Stomach (tissue), 19 donors: ENCODE measurements at places on chromosomes 7 and 10.

- DNase-seq = peak; percentile 72
Measured at GRCh38 chr10:8365935-8366911, 311.7 kb downstream of the GATA3 start.

DNA sequence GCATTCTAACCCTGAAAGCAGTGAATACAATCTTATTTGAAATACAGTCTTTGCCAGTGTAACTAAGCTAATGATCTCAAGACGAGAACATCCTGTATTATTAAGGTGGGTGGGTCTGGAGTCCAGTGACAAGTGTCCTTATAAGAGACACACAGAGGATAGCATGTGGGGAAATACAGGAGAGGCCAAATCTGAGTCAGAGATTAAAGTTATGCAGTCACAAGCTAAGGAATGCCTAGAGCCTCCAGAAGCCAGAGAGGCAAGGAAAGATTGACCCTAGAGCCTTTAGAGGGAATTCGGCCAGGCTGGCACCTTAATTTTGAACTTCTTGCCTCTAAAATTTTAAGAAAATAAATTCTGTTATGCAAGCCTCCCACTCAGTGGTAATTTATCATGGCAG lies 87.5 kb upstream of the HGF start:
- no peak for DNase-seq

- peak; percentile 88 for DNase-seq
Measured at GRCh38 chr7:106166651-106167342, 54.7 kb upstream of the SYPL1 start.

DNA sequence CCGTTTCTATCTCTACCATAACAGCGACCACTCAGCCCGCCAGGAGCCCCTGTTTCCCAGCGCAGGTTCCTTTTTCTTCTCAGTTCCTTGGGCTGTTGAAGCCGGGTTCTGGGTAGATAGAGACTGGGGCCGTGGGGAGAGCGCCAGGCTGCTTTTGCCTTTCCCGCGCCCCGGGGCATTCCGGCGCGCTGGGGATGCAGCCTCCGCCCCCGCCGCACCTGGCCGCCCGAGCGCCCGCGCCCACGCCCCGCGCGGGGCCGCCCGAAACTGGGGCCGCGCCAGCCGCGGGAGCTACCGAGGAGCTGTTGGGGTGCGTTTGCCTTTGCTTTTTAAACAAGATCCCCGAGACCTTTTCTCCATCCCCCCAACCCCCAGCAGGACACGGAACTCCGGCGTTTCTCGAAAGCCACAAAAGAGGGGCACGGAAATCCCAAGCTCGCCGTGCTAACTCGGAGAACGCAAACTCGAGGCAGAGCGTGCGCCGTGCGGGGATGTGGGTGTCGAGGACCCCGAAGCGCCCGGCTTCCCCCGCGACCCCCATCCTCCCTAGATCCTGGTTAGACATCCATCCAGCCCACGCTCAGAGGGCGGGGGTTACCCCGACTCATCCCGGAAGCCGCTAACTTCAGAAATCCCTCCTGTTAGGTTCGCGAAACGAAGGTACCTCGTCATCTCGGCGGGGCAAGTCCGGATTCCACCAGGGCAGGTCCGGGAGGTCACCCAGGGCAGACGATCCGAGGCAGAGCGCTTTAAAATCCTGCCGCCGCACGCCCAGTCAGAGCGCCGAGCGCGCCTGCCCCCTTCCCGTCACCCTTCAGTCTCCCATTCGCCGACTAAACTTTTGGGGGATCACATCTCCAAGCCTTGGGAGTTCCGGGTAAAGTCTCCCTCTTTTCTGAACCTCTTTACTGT lies 1.0 kb downstream of the GRM8 start:
- DNase-seq = peak; percentile 39

DNA sequence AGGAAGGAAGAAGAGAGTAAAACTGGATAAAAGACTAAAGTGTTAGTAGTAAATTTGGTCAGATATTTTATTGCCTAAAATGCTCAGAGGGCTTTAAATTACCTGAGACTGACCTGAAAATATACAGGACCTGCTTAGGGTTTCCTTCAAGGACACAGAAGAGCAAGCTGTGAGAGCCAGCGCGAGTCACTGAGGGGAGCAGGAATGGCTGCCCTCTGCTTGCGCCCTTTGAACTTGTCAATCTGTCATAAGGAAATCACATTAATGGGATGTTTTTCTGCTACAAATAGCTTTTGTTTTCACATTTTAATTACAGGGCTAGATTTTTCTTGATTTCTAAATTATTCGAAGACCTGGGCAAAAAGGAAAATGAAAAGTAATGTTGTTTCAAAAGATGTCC lies 26.9 kb downstream of the DNAJB9 start:
- DNase-seq = no peak

DNA sequence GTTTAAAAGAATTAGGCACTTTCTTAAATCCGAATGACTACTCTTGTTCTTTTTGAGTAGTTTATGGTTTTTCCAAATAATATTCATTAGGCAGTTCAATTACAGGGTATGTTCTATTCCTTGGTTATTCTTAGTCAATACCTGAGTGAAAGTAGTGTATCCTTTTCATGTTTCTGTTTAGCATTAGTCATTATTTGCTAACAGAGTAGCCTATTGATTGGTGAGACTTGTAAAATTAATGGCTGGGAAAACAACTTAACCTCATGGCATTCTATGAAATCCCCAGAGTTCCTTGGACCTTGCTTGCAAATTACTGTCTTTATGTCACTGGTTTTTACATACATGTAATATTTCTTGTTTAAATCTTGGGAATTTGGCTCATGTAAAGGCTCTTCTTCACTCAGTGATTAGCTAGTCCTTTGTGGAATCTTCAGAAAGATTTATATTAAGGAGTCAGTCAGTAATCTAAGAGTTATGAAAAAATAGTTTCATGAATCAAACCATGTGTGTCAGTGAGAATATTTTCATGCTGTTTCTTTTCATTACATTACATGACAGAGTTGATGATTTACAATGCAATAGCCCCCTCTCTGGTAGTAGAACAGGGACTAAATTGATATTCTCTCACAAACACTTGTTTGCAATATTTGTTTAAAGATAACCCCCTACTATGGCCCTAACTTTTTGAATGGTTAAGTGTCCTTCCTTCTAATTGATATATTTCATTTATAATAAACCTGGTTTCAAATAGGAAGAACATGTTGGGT lies 81.5 kb upstream of the LRRTM3 start:
- DNase-seq = no peak

- DNase-seq = peak; percentile 16
Measured at GRCh38 chr10:17682236-17682946, 38.4 kb downstream of the STAM start.

- no peak for DNase-seq
Measured at GRCh38 chr7:44262031-44262430, 61.3 kb downstream of the YKT6 start.

DNA sequence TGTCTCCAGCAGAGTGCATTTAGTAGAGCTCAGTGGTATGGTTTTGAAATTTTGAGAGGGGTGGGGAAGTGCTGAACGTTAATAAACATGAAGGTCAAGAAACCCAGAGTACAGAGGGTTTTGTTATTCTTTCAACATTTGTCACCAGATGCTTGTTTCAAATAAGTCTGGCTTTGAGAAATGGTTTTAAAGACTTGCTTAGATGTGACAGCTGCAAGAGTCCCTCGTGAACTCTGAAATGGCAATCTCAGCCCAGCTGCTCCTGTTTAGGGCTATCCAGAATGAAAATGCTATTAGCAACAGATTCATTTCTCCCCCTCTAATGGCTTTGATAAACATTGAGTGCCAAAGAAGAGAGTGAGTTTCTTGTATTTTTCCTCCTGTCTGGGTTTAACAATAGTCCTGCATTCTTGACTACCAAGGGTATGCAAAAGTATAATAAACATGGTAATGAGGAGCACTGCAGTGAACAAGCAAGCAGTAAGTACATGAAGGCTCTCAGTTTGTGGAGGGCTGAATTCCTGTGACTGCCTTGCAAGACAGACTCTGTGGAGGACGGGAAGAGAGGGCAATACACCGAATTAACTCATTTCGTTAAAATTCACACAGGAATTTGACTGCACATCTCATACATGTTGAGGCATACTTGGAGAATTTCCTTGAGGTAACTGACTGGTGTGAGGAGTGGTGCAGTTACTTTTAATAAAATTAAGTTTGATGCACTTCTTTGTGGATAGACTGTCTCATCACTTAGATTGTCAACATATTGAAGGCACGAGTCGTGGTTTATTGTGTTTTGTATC lies 490.9 kb downstream of the REEP3 start:
- DNase-seq = no peak

- DNase-seq = no peak
Measured at GRCh38 chr7:48170506-48170905, 752 bp upstream of the ABCA13 start.

DNA sequence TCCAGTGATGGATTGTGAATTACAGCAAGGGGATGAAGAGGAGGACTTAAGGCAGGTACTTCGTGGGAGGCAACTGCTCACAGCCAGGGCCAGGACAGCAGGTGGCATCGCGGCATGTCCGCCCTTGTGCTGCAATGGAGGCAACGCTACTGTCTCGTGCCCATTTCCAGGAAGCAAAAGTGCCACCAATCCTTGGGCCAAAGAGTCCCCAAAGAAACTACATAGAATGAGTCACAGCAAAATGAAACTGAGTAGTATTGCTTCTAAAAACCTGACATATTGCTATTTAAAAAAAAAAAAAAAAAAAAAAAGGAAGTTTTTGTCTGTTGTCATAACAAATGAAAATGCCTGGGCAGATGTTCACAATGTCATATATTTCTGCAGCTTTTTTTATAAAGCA lies 46.6 kb downstream of the RSU1 start:
- DNase-seq = no peak

- no peak for DNase-seq
Measured at GRCh38 chr7:3280445-3280844, 20.6 kb upstream of the SDK1 start.

DNA sequence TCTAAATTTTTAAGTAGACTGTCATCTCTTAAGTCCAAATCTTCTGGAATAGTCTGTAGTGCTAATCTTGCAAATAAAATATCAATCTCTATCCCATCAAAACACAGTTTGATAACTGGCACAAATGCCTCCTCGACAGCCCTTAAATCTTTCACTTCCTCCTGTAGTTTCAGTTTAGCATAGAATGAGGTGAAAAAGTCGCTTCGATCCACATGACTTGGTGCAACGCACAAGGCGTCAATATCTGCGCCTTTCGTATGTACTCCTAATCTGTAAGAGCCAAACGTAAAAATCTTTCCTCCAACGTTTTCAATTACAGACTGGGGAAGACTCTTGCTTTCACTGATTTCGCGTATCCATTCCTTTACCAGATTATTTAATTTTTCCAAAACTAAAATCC lies 603 bp downstream of the PAPOLB start:
- DNase-seq = no peak

DNA sequence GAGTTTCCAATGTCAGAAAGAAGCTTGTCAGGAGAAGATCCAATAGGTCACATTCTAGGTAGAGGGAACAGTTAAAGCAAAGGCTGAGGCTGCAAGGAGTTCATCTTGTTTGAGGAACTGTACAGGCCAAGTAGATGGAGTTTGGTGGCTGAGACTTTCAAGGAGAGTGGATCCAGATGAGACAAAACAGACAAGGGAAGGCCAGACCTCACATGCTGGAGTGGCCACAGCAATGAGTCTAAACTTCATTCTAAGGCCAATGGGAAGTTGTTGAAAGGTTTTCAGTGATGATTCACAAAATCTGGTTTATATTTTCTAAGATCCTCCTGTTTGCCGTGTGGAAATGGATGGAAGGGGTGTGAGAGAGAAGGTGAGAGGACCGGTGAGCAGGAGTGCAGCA lies 40.0 kb downstream of the EPDR1 start:
- DNase-seq = no peak

DNA sequence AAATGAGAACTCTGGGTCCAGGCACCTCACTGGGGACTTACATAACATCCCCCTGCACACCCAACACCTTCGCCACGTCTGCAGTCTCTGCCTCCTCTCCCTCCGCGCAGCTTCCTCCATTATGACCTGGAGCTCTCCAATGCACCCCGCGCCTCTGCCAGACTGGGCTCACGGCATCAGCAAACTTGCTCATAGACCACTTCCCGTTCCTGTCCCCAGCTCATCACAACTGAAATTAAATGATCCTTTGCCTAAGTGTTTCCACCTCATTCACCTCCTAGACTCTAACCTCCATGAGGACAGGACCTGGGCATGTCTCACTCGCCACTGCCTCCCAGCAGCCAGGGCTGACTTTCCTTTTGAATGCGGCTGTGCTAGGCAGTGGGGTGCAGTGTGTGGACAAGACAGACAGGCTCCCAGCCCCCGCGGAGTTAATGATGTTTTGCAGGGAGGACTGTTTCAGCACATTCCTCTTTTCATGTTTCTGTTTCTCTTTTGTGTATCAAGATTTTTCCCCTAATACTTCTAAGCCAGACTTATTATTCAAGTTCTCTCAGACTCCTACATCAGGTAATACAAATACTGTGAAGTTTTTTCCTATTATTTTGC lies 18.8 kb downstream of the CHST15 start:
- DNase-seq = no peak

DNA sequence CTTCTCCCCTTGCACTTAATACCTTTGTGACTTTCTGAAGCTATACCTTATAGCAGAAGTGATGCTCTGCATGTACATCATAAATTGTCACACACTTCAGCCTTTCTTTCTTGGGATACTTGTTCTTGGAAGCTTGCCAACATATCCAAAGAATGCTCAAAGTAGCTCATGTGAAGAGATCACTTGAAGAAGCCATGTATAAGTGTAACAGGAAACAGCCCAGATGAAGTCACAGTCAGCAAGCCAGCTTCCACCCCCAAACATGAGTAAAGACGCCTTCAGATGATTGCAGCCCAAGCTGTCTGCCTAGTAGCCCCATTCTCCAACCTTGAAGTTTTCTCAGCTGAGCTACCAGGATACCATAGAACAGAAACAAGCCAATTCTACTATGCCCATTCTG lies 50.9 kb downstream of the DGKB start:
- no peak for DNase-seq

DNA sequence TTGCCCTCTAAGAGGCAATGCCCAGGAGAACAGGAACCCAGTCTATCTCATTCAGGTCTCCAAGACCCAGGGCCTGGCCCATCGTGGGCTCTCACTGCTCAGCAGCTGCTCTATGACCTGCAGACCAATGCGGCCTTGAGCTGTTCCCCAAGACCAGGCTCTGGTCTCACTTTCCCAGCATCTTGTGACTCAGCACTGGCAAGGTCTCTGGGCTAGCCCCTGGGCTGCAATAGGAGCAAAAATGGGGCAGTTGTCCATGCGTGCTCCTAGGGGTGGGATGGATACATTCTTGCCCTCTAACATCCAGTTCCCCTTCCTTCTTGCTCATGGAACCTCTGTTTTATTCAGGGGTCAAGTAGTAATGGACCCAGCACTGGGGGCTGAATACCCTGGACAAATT lies 13.5 kb downstream of the GCK start:
- DNase-seq = no peak

GRCh38 chr10:963655-964054 lies 24.6 kb upstream of the GTPBP4 start:
- DNase-seq = no peak
